ENCODE measurements at places on chromosomes 6 and 20.

GRCh38 chr6:32972353-32973143 is 4.2 kb downstream of the BRD2 start:
- DNase-seq: no peak

DNA sequence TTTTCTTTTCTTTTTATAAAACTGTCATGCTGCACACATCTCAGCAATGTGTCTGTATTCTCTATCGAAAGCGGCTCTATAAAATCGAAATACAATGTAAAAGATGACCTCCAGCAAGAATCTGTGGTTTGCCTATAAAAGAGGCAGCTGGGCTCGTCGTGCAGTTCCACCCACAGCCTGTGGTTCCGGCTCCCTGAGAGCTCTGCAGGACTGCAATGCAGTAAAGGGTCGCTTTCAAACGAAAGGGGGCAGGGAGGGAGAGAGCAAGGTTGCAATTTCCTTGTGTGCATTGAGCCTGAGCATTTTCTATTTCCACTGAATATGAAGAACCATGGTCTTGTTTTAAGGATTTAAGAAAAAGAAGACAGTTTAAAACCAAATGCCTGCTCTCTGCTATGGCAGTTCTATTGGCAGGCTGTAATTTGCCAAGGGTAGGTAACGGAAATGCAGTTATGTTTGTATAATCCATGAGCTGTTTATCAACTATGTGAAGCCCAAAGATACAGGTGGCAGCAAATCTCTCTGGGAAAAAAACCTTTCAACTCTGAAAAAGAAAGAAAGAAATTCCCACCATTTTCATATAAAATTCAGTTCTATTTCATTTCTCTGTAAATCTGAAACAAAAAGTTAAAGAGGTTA is 236.5 kb downstream of the HACE1 start:
- no peak for DNase-seq

GRCh38 chr20:19077370-19078220 is 134.8 kb upstream of the SLC24A3 start:
- no peak for DNase-seq

GRCh38 chr6:117505311-117505710 is 22.8 kb downstream of the DCBLD1 start:
- no peak for DNase-seq

GRCh38 chr6:55496201-55496600 is 82.8 kb downstream of the HMGCLL1 start:
- no peak for DNase-seq

DNA sequence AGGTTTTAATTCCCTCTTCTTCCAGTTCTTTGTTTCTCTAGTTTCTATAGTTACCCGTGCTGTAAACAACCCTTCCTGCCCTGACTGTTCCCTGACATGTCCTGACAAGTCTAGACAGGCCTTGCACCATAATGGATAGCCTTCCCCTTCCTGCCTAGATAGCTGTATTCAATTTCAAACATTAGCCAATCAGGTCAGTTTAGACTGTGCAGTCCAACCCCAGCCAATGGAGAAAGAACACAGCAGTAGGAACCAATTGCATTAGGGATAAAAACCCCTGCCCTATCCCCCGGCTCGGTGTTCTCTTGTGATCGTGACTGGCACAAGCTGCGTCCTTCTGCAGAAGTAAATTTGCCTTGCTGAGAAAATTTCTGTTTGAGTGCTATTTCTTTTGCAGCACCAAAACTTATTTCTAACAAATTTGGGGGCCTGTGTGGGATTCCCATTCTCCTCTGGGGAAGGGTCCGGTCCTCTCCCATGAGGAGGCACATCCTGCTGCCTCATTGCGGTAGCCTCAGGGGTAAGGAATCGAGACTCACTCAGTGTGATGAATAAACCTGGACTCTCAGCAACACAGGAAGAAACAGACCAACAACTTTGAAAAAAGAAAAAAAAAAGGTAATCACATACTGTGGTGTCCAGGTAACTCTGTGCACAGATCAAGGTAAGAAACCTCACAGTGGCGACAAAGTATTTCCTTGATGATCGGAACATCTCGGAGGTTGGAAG is 248.7 kb upstream of the ECI2 start:
- DNase-seq: no peak

DNA sequence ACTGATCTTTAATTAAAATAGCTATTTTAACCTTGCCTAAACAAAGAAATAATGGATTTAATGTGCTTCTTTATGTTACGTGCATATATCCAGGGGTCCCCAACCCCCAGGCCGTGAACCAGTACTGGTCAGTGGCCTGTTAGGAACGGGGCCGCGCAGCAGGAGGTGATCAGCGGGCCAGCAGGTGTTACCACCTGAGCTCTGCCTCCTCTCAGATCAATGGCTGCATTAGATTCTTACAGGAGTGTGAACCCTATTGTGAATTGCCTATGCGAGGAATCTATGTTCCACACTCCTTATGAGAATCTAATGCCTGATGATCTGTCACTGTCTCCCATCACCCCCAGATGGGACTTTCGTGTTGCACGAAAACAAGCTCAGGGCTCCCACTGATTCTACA is 8.8 kb downstream of the CYP24A1 start:
- no peak for DNase-seq

- no peak for DNase-seq
These were observed 112.8 kb downstream of the HFE start for GRCh38 chr6:26199773-26200764.

DNA sequence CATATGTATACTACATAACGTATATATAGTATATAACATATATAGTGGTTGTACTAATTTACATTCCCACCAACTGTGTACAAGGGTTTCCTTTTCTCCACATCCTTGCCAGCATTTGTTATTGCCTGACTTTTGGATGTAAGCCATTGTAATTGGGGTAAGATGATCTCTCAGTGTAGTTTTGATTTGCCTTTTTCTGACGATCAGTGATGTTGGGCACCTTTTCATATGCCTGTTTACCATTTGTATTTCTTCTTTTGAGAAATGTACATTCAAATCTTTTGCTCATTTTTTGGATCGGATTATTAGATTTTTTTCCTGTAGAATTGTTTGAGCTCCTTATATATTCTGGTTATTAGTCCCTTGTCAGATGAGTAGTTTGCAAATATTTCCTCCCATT is 11.4 kb downstream of the SYNJ2 start:
- no peak for DNase-seq

DNA sequence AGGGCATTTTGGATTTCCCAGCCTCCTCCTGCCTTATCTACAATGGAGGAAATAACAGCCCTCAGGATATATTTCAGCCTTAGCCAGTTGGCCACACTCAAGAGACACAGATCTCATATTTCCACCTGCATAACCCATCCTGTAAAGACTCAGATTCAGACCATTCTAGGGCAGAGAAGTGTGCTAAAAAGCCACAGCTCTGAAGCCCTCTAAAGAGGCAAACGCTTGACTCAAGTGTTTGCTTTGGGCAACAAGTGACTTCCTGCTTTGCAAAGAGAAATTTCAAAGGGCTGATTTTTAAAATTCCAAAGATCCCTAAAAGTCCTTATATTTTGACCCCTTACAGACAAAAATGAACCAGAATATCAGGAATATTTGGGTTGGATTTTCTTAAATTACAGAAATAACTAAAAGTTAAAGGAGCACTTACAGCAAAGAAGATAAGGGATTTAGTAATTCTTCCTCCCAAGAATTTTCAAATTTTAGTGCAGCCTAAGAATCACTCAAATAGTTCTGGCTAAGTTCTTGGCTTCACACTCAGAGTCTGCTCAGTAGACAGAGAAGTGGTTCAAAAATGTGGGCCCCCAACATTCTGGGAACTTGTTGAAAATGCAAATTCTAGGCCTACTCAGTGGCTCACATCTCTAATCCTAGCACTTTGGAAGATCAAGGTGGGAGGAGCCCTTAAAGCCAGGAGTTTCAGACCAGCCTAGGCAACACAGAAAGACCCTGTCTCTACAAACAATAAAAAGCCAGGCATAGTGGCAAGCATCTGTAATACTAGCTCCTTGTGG is 18.9 kb upstream of the ADGRF5 start:
- DNase-seq: no peak

DNA sequence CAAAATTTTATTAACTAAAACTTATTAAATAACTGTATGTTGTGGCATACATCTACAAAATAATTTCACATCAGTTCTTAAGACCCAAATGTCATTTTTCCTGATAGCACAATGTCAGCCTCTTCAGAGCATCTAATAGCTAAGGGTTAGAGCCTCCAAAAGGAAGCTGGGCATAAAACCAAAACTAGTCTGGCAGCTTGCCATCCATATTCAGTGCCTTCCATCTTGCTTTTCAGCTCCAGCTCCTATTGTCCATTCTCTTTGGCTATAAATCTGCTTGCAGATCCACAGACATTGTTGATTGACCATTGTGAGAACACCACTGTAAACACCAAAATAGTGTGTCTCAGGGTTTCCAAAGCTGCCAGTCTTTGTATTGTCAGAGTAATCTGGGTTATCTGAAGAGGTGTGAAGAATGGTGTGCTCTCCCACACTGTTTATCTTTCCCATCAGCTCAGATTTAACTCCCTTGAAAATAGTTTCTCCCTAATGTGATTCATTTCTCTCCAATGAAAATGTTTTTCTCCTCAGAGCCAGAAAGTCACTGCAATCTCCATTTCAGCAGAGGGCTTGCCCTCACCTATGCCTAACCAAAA is 154.8 kb upstream of the KCNQ5 start:
- DNase-seq: no peak

DNA sequence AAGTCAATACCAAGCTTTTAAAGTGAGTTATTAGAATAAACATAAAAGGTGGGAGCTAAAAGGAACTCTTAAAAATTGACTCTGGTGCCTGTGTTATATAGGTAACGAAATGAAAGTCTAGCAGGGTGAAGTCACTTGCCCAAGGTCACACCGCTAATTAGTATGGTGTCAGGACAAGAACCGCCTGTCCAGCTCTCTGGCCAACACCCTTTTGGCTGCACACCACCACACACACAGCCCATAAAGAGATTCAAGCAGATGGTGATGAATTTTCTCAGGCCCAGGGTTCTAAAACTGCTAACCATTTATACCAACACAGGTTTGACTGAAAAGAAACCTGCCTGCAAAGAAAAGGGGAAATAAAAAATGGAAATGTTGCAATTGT is 20.2 kb downstream of the GFOD1 start:
- no peak for DNase-seq

- no peak for DNase-seq
These were observed 20.2 kb upstream of the RIMS4 start for GRCh38 chr20:44830523-44830922.

GRCh38 chr6:155561257-155561965 is 105.8 kb upstream of the NOX3 start:
- DNase-seq: no peak

DNA sequence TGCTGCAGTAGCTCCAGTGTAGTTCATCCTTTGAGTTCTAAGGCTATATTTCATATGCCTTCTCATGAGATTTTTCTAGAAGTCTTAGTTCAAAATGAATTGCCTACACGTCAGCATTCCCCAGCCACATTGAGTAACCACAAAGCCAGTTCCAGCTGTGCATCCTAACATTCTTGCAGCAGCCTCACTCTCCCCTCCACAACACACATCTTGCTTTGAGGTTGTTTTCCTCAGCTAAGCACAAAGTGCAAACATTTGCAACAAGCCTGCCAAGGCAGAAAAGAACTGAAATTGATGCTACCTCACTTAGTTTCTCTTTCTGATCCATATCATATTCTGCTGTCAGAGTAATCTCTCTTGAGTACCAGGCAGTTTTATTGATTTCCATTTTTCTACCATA is 160.7 kb upstream of the KCNQ5 start:
- DNase-seq: no peak

DNA sequence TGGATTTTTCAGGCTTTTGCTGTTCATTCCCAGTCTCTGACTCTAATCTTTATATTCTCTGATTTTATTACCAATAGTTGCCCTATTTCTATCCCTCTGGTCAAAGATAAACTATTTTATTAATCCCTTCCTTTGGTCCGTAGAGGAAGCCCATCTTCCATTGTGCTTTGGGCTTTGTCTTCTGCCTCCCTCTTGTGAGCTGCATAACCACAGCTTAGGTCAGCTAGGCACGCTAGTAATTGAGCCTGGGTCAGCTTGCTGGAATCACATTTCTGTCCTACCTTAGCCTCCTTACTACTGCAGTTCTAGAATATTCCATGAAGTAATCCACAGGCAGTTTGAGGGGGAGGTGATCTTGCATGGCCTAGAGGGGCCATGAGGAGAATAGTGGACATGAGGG is 49.4 kb downstream of the TRMT11 start:
- no peak for DNase-seq

GRCh38 chr6:136751522-136751956 is 40.7 kb downstream of the MAP3K5 start:
- peak; percentile 94 for DNase-seq
